ENCODE measurements at places on chromosomes 2 and 18. TPM values are rescaled to one million over a fixed set of nuclear protein-coding genes. Genes with fewer than 3 reads are reported as not detected.
A peak's percentile ranks its signal among the peaks of the same experiment; 100 is the strongest.

- no peaks in the 10 kb centered on the region for H3K36me3 ChIP-seq
- no peak for DNase-seq
- no peaks in the 10 kb centered on the region for H3K27me3 ChIP-seq
- peaks cover 28% of the 10 kb centered on the region for H3K4me1 ChIP-seq
- peak overlapping the region; percentile 51 for H3K27ac ChIP-seq
These were observed 16.8 kb upstream of the CRIM1 start for GRCh38 chr2:36338827-36339145.

- H3K36me3 ChIP-seq = no peaks in the 10 kb centered on the region
- DNase-seq = no peak
- no peak overlapping the region for H3K27ac ChIP-seq
These were observed 148.1 kb upstream of the SIX3 start for GRCh38 chr2:44793322-44793870.

GRCh38 chr2:13662055-13662454 lies 945.3 kb downstream of the TRIB2 start:
- no peak overlapping the region for H3K4me3 ChIP-seq
- H3K4me1 ChIP-seq = no peaks in the 10 kb centered on the region
- H3K27me3 ChIP-seq = no peaks in the 10 kb centered on the region
- no peak overlapping the region for H3K27ac ChIP-seq
- DNase-seq = no peak

DNA sequence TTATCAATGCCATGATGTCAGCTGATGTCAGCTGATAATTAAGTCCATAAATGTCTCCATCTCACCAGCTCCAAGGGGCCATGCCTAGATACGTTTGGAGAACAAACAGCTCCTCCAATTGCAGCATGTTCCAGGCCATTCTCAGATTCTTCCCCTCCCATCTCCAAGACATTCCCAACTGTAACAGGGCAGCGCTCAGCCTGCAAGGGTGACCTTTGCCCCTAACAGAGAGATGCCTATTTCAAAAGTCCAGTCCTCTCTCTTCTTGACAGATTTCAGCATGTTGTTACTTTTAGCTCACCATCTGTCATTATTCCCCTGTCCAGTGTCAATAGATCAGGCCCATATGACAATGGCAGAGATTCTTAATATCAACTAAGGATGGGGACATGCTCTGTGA lies 9.9 kb downstream of the PSD4 start:
- no peaks in the 10 kb centered on the region for H3K27me3 ChIP-seq
- no peaks in the 10 kb centered on the region for H3K36me3 ChIP-seq
- no peak for DNase-seq
- no peak overlapping the region for H3K4me3 ChIP-seq
- no peaks in the 10 kb centered on the region for H3K4me1 ChIP-seq
- H3K27ac ChIP-seq = no peak overlapping the region

- H3K27ac ChIP-seq = no peak overlapping the region
- H3K27me3 ChIP-seq = peaks cover 5% of the 10 kb centered on the region
- no peak overlapping the region for H3K4me3 ChIP-seq
These were observed 79.3 kb upstream of the TGFA start for GRCh38 chr2:70632966-70633365.

DNA sequence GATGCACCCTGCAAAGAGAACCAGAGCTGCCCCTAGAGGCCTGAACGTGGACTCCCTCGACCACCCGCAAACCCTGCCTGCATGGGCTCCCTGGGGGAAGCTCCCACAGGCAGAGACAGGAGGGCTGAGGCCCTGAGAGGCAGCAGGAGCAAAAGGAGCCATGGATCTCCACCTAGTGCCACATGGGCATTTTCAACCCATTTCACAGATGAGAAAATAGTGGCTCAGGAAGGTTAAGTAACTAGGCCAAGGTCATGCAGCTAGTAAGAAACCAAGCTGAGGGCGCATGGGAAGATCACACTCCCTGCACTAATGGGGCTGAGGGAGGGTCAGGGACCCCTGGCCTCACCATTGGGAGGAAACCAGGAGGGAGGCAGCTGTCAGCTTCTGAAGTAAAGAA lies 271.7 kb upstream of the RAB6C start:
- H3K36me3 ChIP-seq = no peaks in the 10 kb centered on the region
- no peak overlapping the region for H3K4me3 ChIP-seq
- no peaks in the 10 kb centered on the region for H3K27me3 ChIP-seq
- no peaks in the 10 kb centered on the region for H3K4me1 ChIP-seq
- DNase-seq = no peak

- no peak overlapping the region for H3K4me3 ChIP-seq
- H3K4me1 ChIP-seq = peaks cover 6% of the 10 kb centered on the region
- H3K36me3 ChIP-seq = peaks cover 76% of the 10 kb centered on the region
- no peak overlapping the region for H3K27ac ChIP-seq
These were observed 5.5 kb downstream of the CEBPZOS start for GRCh38 chr2:37201766-37202165.

GRCh38 chr2:3656762-3657721 lies 958 bp upstream of the ALLC start:
- peaks cover 16% of the 10 kb centered on the region for H3K4me1 ChIP-seq
- H3K4me3 ChIP-seq = no peak overlapping the region
- DNase-seq = no peak
- H3K27ac ChIP-seq = no peak overlapping the region
- no peaks in the 10 kb centered on the region for H3K36me3 ChIP-seq

GRCh38 chr2:226207671-226208070 lies 591.9 kb downstream of the IRS1 start:
- DNase-seq = no peak
- H3K36me3 ChIP-seq = no peaks in the 10 kb centered on the region
- H3K27me3 ChIP-seq = no peaks in the 10 kb centered on the region

DNA sequence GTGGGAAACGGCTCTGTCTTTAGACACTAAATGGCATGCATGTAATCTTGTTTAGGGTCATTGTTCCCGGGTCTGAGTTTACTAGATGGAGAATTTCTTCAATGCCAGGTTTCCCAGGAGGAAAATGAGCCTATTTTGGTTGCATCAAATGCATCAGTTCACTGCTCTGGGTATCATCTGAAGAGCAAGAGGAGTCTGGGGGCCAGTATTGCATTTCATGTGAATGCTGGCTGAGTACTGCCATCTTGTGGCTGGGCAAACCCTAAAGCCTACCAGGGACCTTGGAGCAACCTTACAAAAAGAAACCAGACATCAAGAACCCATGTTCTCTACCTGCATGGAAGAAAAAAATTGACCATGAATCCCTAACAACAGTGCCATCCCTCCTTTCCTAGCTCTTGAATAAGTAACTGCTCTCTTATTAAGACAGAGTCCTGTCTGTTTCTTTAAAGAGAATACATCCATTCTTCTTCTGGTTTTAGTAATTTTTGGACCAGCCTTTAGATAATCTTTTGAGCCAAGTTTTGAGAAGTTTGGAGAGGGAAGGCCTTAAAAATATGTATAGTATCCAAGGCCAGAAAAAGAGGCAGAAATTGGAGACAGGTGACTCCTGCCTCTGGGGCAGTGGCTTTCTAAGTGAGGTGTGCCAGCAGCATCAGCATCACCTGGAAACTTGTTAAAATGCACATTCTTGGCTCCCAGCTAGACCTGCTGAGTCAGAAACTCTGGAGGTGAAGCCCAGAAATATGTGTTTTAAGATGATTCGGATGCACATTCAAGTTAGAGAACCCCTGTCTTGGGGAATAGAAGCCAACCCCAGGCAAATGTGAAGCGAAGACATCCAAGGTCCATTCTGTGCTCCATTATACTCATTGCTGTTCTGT lies 261.0 kb upstream of the CXCR4 start:
- DNase-seq = peak; percentile 61
- no peak overlapping the region for H3K4me3 ChIP-seq
- H3K27me3 ChIP-seq = no peaks in the 10 kb centered on the region
- no peaks in the 10 kb centered on the region for H3K4me1 ChIP-seq
- H3K36me3 ChIP-seq = no peaks in the 10 kb centered on the region
- no peak overlapping the region for H3K27ac ChIP-seq

DNA sequence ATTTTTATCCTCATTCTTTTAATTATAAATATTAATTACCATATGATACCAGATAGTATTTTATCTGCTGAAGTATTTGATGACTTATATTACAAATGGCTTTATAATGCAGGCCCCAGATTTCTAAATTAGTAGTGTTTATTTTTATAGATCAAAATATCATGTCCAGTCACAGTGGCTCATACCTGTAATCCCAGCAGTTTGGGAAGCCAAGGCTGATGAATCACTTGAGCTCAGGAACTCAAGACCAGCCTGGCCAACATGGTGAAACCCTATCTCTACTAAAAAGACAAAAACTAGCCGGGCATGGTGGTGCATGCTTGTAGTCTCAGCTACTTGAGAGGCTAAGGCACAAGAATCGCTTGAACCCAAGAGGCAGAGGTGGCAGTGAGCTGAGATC lies 100.1 kb upstream of the ARHGAP15 start:
- no peaks in the 10 kb centered on the region for H3K4me1 ChIP-seq
- no peak overlapping the region for H3K27ac ChIP-seq
- H3K27me3 ChIP-seq = no peaks in the 10 kb centered on the region
- no peak for DNase-seq

Gene MYOM1
- polyA plus RNA-seq = 0.08 TPM

Gene SGO2
- polyA plus RNA-seq = 2.8 TPM

Gene GPR45
- not detected for polyA plus RNA-seq

Gene EHBP1
- 62.7 TPM for polyA plus RNA-seq

Gene IWS1
- 30.0 TPM for polyA plus RNA-seq

Gene PTPRN
- polyA plus RNA-seq = 9.5 TPM

Gene SIX3
- polyA plus RNA-seq = 0.67 TPM

All from SK-N-SH (cell line).